ENCODE measurements at places on chromosomes 16 and 17.

- DNase-seq: no peak
Observed at GRCh38 chr16:46897471-46897870, 13.3 kb downstream of the GPT2 start.

DNA sequence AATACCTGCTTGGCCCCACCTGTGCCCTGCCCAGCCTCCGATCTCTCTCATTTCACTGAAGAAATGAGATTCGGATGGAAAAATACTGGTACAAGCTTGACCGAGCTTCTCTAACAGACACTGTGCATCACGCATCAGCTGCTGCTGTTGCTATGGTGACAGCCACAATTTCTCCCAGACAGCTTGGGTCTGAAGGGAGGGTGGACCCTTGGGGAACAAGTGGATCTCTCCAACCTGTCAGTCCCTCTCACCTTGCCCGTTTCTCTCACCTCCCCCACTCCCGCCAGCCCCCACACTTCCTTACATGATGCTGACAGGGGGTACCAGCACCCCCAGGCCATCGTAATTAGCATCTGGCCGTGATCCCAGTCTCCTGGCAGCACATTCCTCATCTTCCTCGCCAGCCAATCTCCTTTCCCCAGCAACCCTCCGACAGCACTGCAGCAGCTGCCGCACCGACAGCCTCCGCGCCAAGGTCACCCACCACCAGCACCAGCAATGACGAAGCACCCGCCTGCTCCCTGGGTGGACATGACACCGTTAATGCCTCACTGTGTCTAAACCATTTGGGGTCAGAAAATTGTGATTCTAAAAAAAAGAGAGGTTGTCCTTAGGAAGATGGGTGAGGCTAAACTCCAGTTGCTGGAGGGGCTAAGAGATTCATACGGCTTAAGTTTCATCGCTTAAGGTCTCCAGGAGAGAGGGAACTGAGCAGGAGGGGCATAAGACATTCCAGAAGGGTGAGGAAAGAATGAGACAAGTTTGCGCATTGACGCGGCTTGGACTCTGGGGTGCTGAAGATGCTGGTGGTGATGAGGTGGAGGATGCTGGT, 58.6 kb upstream of the TNRC6A start:
- no peak for DNase-seq

DNA sequence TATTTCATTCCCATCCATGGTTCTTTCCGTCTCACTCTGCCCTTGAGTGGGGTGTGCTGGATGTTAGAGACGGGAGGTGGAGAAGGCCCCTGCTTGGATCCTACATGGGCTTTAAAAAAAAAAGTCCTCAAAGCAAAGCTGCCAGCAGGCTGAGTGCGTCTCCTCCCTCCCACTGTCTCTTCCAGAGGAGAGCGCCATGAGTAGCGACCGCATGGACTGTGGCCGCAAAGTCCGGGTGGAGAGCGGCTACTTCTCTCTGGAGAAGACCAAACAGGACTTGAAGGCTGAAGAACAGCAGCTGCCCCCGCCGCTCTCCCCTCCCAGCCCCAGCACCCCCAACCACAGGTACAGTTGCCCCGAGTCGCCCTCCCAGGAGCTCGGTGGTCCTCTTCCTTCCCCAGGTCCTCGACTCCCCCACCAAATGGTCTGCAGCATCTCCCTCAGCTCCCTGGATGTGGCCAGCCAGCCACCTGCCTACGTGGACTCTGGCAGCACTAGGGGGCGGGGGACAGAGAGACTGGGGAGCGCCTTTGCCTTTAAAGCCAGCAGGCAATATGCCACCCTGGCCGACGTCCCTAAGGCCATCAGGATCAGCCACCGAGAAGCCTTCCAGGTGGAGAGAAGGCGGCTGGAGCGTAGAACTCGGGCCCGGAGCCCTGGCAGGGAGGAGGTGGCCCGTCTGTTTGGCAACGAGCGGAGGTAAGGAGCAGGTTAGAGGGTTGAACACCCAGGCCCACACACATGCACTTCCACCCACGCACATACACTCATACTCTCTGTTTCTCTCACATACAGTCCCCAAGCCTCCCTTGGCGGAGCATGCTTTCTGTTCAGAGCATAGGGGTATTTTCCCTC, 68.2 kb downstream of the PLD6 start:
- DNase-seq: no peak

GRCh38 chr17:33324736-33325135, 31.6 kb upstream of the ASIC2 start:
- no peak for DNase-seq

GRCh38 chr16:10880594-10881452, 3.8 kb downstream of the CIITA start:
- DNase-seq: no peak

Measured in activated CD4-positive, alpha-beta T cell treated with anti-CD3 and anti-CD28 coated beads, Interleukin-2, amount 50 U/mL, for 1 hour (primary cell).